Left renal pelvis (tissue), 4 donors: ENCODE measurements at places on chromosomes 3 and 15.

- DNase-seq = no peak
Observed at GRCh38 chr15:41795996-41796856, 21.9 kb downstream of the MAPKBP1 start.

- no peak for DNase-seq
Observed at GRCh38 chr3:135927155-135927554, 38.4 kb upstream of the PPP2R3A start.

- no peak for DNase-seq
Observed at GRCh38 chr3:138418601-138419206, 15.7 kb upstream of the ESYT3 start.

GRCh38 chr3:46695177-46695961 is 1.9 kb upstream of the ALS2CL start:
- no peak for DNase-seq

- DNase-seq = no peak
Observed at GRCh38 chr3:140499114-140499757, 178.6 kb upstream of the TRIM42 start.

GRCh38 chr3:29914861-29915524 is 634.1 kb downstream of the RBMS3 start:
- no peak for DNase-seq

DNA sequence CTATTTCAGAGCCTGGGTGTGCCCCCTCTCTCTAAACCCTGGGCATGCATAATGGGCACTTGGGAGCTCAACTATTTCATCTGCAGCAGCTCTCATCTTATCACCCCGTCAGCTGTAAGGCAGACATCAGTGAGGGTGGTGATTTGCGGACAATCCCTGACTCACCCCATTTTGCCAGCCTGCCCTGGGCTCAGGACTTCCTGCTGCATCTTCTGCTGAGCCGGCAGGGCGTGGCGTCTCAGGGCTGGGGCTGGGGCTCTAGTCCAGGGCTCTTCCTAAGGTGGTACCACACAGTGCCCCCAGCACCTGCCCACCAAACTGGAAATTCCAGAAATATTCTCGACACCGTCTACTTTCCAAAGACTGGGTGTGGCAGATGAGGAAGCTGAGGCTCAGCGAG is 925 bp upstream of the PSTPIP1 start:
- no peak for DNase-seq

DNA sequence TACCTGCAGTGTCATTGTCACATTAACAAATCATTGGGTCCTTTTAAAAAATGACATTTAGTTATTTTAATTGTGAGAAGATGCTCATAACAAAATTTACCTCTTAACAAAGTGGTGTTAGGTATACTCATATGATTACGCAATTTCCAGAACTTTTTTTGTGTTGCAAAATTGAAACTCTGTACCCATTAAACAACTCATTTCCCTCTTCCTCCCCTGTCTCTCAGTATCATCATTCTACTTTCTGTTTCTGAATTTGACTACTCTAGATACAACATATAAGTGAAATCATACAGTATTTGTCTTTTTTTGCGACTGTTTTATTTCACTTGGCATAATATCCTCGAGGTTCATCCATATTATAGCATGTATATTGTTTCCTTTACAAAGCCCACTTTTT is 58.7 kb upstream of the CHST2 start:
- DNase-seq = no peak

GRCh38 chr3:121436074-121436473 is 109.7 kb downstream of the POLQ start:
- DNase-seq = no peak

- no peak for DNase-seq
Observed at GRCh38 chr3:46957092-46957820, 19.3 kb downstream of the CCDC12 start.

DNA sequence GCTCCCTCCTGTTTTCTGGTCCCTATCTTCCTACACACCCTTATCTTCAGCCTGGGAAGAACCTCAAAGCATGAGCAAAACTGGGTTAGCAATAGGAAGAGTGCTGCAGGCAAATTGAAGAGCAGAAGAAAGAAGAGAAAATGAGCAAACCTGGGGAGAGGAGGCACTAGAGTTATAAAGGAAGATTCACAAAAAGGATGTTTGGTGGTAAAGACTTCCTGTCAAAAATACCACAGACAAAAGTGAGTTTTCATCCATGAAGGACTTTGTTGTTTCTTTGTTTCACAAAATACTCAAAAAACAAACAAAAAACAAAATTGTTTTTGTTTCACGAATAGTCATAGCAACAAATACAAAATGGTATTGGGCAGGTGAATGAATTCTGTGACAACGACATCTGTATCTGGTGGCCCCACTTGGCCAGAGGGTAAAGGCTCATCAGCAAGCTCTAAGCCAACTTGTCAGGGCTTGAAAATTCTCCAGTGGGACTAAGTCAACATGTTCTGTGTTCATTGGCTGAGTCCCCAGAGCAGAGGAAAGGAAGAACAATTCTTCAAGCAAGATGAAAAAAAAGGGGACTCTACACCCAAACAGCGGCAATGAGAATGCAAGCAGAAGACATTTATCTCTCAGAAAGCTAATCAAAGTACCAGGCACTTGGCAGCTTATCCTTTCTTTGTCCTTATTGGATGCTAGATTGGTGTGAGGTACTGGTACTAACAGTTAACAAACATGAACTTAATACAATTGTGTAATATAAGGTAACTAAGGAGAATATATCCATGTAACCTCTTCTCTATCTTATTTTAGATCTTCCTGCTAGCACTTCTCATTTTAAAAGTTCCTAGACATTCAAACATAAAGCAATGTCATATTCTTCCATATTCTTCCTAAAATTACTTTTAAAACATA is 9.7 kb downstream of the ATP8B4 start:
- DNase-seq = no peak

- no peak for DNase-seq
Observed at GRCh38 chr3:170027233-170028102, 10.3 kb upstream of the GPR160 start.

DNA sequence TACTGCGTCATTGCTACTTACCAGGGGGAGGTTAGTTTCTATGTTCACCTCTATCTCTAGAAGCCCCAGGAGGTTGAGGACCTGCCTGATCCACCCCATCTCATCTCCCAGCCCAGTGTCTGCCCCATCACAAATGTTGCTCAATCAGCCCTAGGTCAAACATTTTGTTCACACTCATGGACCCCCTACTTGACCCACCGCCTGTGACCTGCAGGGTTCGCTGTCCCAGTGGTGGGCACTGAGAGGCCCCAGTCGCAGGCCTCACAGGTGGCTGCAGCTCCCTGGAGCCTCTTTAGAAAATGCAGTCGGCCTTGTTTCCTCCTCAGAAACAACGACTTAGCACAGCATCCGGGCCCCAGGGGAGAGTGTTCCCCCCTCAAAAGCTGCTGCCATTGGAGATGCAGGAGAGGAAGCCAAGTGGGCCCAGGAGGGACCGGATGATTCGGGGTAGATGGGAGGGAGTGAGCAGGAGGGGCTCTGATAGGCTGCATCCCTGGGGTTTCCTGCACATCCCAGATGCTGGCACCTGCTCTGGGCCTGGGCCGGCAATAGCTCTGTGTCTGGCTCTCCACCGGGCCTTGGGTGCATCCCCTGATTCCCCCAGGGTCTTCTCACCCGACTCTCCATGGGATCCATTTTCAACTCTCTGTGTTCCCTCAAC is 18.4 kb upstream of the INSYN1 start:
- no peak for DNase-seq
